Activated effector memory CD4-positive, alpha-beta T cell treated with Interleukin-2 at 50 U/mL for 16 hours (primary cell): ENCODE measurements at places on chromosomes 5 and 9.

DNA sequence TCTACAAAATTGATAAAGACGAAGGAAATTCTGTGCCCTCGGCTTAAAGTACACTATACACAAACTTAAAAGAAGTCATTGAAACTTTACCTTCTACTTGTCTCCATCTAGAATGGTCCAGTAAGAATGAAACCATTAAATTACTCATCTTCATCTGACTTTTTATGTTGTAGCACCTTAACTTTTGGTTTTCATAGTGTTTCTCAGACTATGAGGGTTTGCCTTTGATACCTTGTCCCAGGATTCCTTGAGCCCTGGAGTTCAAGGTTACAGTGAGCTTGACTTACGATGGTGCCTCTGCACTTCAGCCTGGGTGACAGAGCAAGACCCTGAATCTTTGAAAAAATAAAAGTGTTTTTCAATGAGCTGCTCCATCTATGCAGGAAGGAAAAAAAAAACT, 132.2 kb downstream of the CDC42SE2 start:
- DNase-seq: no peak

DNA sequence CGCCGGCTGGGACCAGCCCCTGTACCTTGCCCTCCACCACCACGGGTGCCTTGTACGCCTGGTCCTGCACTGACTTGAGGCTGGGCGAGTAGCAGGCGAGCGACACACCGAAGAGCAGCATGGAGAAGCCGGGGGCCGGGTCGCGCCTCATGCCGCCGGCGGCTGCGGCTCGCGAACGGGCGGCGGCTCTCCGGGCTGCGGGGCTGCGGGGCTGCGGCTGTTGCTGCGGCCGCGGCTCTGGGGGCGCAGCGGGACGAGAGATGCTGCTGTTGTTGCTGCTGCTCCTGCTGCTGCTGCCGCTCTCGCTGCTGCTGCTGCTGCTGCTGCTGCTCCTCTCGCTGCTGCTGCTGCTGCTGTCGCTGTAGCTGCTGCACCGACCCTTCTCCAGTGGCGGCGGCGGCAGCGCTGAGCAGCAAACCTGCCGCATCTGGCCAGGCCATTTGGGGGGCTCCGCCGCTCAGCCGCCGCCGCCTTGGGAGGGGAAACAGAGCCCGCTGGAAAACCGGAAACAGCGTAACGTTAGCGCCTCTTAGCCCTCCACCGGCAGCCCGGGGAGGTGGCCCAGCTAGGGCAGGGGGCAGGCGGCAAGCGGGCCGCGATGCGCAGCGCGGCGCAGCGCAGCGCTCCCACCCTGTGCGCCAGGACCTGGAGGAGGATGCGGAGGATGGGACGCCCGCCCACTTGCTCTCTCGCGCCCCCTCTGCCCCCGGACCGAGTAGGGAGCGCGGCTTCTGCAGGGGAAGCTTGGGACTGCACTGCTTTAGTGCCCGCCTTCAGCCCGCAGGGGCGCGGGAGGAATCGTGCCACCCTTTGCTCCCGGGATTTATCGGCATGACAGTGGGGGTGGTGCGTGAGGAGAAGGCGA, at the start of gene NRG2:
TSS of gene NRG2 (minus strand) at position 657 of the 865 bp plus-strand sequence.
- peak; percentile 37 for DNase-seq

GRCh38 chr9:19598722-19599121, 189.9 kb downstream of the ACER2 start:
- DNase-seq: no peak

DNA sequence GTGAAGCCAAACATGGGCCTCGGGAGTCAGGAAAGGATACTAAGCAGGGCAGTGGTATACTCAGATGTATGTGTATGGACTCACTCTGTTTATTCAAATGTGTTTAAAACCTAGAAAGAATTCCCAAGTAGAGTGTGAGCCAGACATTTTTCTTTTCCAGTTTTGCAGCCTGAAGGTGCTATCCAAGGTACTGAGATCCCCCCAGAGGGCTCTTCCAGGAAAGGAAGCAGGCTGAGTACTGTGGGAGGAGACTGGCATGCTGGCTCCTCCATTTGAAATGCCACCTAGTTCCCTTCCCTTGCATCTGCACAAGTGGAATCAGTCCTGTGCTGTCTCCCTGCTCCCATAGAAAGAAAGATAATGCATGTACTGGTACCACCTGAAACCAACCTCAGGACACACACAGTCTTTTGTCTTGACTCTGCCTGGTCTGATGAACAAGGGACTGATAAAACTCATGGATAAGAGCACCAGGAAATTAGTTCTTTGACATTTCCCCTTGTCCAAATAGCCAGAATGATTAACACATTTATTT, 85.9 kb downstream of the HRH2 start:
- DNase-seq: no peak

- DNase-seq: no peak
Observed at GRCh38 chr9:110950041-110950645, 88.1 kb downstream of the LPAR1 start.

GRCh38 chr5:135218486-135218755, 180.6 kb downstream of the MACROH2A1 start:
- DNase-seq: no peak

DNA sequence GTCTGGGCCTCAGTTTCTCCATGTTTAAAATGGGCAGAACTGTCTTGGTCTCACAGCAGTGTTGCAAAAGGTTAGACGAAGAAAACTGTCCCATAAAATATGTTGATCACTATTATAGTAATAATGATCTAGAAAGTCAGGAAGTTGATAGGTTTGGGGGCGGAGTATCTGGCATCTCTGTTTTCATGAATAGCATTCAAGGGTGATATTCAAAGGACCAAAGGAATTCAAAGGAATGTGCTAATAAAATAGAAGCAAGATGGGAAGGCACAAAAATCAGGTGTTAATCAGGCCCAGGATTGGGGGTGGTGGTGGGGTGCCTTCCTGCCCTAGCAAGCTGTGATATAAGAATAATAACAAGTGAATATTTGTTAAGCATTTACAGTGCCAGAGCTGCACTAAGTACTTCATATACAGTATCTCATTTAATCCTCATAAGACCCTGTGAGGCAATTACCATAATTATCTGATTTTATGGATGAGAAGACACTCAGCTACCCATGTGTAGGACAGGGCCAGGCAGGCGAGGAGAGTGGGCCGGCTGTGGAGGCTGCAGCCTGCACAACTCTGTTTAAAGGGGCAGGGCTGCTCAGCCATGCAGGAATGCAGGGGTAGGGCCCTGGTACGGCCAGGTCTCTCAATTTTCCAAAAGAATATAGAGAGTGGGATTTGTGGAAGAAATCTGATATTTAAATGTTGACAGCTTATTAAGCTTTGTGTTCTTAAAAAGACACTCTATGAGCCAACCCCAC, 142.0 kb upstream of the PANK3 start:
- DNase-seq: no peak

DNA sequence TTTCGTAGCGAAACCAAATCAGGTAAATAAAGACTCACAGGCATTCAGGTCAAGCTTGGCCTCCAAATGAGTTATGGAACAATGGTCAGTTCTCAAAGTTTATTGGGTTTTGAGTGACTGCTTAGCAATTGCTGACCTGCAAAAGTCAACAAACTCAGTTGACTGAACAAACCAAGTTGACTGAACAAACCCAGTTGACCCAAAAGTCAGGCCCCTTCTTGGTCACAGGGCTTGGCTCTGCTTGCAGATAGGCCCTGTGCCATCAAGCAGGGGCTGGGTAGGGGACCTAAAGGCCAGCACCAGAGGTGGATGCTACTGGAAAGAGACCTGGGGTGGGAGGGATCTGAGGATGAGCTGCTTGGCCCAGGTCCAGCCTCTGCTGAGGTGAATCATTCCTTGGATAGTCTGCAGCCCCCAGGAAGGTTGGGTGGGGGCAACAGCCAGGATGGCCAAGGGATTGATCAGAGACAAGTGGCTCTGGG, 64.6 kb downstream of the GADD45G start:
- no peak for DNase-seq

DNA sequence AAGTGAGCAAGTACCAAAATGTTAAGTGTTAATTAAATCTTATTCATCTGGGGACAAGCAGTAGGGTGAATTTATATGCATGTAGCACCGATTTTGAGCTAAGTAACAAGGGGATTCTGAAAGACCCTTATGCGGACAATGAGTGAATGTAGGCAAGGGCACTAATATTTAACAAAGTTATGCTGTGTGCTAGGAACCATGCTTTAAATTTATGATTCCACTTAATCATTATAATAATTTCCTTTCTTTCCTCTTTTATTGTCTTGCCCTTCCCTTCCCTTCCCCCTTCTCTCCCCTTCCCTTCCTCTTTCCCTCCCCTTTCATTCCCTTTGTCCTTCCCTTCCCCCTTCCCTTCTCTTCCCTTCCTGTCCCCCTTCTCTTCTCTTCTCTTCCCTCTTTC, 25.7 kb upstream of the TNC start:
- DNase-seq: no peak

DNA sequence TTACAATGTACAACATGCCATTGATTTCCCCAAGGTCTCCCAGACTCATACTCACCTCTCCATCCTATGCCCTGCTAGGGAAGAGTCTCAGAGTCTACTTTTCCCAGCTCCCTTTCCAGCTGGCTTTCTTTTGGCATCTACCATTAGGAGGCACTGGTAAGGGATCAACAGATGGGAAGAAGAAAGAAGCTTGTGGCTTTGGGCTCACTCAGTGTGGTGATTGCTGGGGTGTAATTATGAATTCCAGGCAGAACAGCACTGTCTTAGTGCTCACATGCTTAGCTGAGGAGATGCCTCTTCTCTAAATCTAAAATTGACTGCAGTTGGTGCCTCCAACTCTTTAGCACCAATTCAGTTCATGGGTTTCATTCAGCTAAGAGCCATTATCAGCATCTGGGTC, 330.0 kb downstream of the PSAT1 start:
- no peak for DNase-seq

DNA sequence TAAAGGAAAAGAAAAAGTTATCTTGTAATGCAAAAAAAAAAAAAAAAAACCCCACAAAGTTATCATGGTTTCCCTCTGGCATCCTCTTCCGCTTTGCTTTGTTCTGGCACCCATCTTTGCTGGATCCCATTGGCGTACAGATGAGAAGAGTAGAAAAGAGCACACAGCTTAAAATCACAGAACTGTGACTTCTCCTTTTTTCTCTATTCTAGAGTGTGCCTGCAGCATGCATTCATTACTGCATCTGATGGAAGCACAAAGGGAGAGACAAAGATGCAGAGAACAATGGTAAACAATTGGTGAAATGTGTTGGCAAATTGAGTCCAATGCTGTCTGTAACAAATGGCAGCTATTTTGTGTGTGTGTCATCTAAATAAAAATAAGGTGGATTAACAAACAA, 440.8 kb upstream of the PIK3R1 start:
- DNase-seq: no peak

- no peak for DNase-seq
Observed at GRCh38 chr9:84759300-84759750, 89.8 kb downstream of the NTRK2 start.

- DNase-seq: no peak
Observed at GRCh38 chr9:109568568-109569210, 70.6 kb upstream of the PTPN3 start.

GRCh38 chr5:134568761-134569695, 43.6 kb downstream of the JADE2 start:
- DNase-seq: no peak

- DNase-seq: no peak
Observed at GRCh38 chr9:121485623-121486022, 14.0 kb downstream of the GGTA1 start.

- DNase-seq: no peak
Observed at GRCh38 chr5:53313145-53313544, 167.3 kb upstream of the FST start.

DNA sequence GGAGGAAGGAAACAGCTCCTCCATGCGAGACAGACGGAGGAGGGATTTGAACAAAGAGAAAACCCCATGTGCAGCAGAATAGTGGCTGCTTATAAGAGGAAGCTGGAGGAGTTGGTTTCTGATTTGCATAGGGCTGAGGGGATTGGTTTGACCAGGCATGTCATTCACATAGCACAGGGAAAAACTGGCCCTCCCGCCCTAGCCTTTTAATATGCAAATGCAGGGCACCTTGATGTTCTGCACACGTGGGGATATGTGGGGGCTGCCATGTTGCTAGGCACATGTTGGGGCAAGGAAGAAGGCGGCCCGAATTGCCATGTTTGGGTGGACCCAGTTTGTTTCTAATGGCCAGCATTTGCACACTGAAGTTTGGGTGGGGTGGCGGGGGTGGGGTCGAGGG, 42.2 kb downstream of the OSMR start:
- DNase-seq: no peak

- DNase-seq: no peak
Observed at GRCh38 chr5:82738681-82739269, 338.4 kb downstream of the TMEM167A start.

- DNase-seq: no peak
Observed at GRCh38 chr5:55591686-55592085, 56.9 kb upstream of the PLPP1 start.

- DNase-seq: no peak
Observed at GRCh38 chr5:38809388-38810359, 36.1 kb upstream of the OSMR start.
